ENCODE measurements at places on chromosomes 1 and 21. TPM values are rescaled to one million over a fixed set of nuclear protein-coding genes. Genes with fewer than 3 reads are reported as not detected.

GRCh38 chr1:93692451-93692861, 10.8 kb upstream of the BCAR3 start:
- peak; percentile 89 for DNase-seq

- no peak for DNase-seq
These were observed 213.7 kb downstream of the ASTN1 start for GRCh38 chr1:176950736-176951324.

The WNT3A gene
- total RNA-seq, result not detected

The IFI16 gene
- 97.6 TPM for total RNA-seq

Data from foreskin keratinocyte (primary cell).